ENCODE measurements at places on chromosomes 11 and 22.

- no peak for DNase-seq
Measured at GRCh38 chr22:20957102-20957682, 9.9 kb upstream of the AIFM3 start.

GRCh38 chr11:66017321-66017720, 5.5 kb downstream of the CST6 start:
- no peak for DNase-seq

DNA sequence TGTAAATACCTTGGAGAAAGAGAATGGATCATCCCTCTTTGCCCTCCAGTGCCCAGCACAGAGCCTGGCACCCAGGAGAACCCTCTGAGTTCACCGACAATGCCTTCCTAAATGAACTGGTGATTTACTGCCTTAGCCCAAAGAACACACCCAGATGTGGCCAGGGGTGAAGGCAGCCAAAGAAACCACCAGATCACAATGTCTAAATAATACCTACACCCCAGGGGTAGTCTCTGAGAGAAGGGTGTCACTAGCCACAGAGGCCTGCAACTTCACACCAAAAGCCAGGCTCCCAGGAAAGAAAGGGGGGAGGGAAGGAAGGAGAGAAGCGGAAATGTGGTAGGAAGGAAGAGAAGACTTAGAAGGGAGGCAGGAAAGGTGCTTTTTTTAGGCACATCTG, 65.7 kb downstream of the RPL27A start:
- DNase-seq, result no peak

GRCh38 chr11:1744137-1744886, 6.1 kb downstream of the IFITM10 start:
- no peak for DNase-seq

GRCh38 chr11:126485986-126486635, 130.6 kb downstream of the ST3GAL4 start:
- no peak for DNase-seq

GRCh38 chr11:92681586-92681985, 287.9 kb upstream of the MTNR1B start:
- no peak for DNase-seq

DNA sequence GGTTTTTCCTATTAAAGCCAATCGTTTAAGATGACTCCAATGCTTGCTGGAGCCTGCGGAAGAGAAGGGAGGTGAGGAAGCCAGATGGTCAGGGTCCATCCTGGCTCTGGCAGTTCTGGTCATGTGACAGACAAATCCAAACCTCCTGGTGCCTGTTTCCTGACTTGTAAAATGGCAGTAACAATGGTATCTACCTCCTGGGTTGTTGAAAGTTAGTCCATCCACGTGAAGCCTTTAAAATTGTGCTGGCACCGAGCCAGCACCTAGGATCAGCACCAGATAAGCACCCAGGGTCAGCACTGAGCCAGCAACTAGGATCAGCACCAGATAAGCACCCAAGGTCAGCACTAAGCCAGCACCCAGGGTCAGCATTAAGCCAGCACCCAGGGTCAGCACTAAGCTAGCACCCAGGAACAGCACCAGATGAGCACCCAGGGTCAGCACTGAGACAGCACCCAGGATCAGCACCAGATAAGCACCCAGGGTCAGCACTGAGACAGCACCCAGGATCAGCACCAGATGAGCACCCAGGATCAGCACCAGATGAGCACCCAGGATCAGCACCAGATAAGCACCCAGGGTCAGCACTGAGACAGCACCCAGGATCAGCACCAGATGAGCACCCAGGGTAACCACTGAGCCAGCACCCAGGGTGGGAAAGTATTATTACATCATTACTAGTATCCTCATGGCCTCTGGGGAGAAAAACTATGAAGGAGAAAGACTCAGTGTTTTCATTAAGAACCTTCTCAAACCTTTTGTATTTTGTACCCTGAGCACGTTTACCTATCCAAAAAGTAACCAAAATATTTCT, 17.2 kb downstream of the KIAA0930 start:
- no peak for DNase-seq

DNA sequence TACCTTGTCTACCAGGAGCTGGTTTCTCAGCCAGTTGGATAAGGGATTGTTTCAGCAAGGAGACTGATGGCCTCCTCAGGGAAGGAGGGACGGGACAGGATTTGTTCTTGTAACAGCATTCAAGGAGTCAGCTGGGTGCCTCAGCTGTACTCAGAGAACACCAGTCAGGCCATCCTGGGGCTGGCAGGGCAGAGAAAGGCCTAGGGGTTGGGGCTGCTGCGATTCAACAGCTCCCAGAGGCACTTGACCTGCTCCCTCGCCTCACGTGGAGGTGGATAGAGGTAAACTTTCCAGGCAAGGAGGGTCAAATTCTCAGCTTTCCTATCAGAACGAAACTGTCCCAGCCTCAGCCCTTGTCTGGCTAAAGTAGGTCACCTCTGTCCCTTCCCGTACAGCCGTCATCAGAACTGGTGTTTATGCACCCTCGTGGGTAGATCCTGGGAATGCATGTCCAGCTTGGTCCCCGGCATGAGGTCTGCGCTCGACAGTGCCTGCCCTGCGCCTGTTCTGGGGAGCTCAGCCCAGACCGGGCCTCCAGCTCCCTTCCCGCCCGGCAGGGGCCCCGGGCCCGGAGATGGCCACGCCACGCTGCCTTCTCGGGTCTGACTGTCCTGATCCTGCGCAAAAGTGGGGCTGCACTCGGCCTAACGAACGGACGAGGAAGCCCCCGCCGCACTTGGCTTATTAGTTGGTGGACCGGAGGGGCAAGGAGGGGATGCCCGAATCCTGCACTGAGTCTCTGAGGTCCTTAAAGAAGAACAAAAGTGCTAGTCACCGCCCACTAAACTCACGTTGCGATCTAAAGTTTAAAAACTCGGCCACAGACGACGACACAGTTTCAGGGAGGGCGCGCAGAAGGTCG, 762 bp upstream of the CCDC134 start:
- DNase-seq, result peak; percentile 1

GRCh38 chr11:127862406-127862805, 725.0 kb downstream of the ETS1 start:
- DNase-seq, result no peak

DNA sequence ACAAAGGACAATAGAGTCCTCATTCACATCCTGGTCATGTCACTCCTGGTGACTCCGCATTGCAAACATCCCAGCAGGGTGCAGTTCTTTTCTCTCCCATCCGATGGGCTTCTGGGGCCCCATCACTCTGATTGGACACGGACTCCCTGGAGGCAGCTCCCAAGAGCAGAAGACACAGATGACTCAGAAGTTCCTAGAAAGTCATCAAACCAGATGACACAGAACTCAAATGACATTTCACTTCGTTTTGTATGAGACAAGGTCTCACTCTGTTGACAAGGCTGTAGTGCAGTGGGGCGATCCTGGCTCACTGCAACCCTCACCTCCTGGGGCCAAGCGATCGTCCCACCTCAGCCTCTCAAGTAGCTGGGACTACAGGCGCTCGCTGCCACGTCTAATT, 33.2 kb downstream of the ZNF195 start:
- DNase-seq, result no peak

DNA sequence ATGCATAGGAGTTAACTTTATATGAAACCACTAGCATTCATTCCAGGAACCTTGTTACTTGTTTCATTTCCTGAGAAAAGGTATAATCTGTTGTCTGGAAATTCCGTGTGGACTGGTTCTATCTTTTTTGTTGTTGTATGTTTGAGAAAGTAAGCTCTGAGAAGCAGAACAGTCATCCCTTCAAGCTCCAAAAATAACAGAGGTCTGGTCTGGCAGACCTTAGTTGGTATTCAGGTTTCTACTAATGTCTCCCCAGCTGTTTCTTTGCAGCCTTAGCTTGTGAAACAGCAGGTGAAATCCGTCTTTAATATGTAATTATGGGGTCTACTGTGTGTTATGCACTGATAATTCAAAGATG, 2.4 kb downstream of the RNF121 start:
- no peak for DNase-seq

DNA sequence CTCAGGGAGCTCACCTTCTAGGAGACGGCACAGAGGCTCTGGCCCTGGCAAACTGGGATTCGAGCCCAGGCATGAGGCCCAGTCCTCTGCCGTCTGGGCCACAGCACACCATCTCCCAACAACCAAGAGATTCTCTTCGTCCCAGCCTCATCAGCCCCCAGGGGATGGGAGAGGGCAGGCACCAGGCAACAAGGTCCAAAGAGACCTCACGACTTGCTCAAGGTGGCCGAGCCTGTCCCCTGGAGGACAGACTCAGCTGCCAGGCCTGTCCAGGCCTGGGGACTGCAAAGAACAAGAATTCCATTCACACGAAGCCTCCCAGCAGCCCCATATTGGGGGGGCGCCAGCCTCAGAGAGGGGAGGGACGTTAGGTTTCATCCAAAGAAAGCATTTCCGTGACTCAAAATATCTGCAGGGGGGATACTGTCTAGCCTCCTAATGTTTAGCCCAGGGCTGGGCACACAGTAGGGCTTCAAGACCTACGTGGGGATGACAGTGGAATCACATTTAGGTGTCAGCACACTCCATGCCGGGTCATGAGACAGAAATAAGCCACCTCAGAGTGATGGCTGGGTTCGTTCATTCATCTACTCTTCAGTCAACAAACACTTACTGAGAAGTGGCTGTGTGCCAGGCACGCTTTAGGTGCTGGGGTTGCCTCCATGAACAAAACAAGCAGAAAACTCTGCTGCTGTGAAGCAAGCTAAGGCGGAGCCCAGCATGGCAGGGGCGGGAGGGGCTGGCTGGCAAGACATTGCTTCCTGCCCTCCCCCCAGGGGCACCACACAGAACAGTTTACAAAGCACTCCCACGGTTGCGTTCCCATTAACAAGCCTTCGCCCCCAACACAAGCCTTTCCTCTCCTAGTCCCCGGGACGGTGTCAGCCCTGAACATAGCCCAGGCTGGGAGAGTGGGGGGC, 1.2 kb downstream of the CARNS1 start:
- no peak for DNase-seq

DNA sequence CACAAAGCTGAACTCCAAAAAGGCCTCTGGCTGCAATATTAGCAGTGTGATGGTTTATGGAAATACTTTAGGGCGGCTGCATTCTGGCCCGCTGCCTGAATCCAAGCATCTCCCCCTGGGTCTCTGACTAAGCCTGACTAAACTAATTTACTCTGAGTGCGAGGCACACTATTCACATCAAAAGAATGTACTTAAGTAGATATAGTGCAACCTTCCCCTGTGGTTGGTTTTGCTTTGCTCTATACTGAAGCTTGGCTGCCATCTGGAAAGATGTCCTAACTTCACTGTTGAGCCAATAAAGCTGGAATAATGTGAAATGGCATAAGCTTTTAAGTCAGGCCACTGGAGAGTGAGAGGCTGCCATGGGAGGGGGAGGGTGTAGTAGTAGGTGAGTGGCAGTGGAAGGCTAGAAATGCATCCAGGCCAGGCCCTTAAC, 321.6 kb downstream of the AASDHPPT start:
- DNase-seq, result peak; percentile 99

DNA sequence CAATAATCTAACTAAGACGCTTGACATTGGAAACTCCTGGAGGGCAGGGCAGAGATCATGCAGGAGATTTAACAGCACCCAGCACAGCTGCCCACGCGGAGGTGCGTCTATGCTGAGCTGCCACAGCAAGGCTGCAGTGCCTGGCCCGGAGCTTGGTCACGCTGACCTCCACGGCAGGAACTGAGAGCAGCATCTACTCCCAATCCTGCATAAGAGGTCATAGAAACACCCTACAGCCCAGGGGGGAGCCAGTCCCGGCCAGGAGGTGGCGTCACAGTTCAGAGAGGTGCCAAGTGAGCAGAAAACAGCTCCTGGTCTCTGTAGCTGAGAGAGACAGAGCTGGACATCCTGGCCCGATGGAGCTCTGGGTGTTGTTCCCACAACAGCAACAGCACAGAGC, 121.1 kb upstream of the TMEM45B start:
- DNase-seq, result no peak

DNA sequence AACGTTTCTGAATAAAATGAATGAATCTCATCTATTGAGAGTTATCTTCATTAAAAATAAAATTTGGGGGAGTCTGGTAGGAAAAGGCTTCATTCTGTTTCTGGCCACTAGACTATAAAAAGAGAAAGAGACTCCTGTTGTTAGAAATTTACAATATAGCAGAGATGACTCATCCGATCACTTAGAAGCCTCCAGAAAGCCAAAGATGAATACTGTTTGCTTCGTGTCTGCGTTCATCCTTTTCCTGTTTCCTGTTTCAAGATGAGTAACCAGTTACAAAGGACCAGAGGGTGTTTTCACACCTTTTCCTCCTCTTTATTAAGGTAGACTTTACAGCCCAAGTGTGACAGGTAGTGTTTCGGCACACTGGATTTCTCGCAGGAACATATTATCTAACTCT, 1120.7 kb downstream of the LRRC4C start:
- no peak for DNase-seq

GRCh38 chr11:73188301-73188700, 29.8 kb upstream of the P2RY2 start:
- DNase-seq, result no peak

DNA sequence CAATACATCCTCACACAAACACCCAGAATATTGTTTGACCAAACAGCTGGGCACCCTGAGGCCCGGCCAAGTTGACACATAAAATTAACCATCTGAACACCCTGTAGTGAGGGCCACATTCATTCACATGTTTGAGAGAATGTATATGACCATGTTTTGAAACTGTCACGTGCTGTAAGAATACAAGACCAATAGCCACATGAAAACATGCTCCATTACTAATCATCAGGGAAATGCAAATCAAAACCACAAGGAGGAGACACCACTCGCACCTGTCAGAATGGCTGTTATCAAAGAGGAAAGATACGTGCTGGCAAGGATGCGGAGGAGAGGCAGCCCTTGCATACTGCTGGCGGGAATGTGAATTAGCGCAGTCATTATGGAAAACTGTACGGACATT, 38.3 kb upstream of the IGSF9B start:
- no peak for DNase-seq

DNA sequence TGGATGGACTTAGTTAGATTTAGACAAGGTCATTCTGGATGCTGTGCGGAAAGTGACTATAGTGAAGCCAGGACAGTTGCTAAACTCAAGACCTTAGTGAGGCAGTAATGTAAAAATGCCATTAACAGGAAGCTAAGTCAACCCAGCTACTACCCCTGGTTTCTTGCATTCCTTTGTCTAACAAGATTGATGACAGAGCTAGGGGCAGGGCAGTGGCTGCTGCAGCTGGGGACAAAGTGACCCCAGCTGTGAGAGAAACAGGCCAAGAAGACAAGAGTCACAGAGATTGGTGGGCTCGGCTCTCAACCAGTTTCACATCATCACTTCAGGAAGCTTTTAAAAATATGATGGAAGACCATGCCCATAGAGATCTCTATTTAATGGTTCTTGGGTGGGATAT, 110.4 kb upstream of the POU2AF2 start:
- no peak for DNase-seq

DNA sequence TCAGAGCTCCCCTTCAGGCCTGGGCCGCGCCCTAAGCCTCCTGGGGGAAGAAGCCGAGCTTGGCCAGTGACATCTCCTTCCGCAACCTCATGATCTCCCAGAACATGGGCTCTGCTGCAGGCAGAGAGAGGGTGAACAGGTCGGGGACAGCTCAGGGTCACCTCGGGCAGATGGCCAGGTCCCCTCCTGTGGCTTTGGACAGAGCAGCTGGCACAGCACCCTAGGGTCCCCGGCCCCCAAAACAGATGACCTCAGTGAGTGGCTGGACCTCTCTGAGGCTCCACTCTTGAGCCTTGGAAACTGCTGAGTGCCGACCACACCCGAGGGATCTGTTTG, 6.9 kb upstream of the FADS3 start:
- DNase-seq, result no peak

Data from fibroblast of skin of left biceps (primary cell).